ENCODE measurements at places on chromosomes 5 and 9.
A peak's percentile ranks its signal among the peaks of the same experiment; 100 is the strongest.

DNA sequence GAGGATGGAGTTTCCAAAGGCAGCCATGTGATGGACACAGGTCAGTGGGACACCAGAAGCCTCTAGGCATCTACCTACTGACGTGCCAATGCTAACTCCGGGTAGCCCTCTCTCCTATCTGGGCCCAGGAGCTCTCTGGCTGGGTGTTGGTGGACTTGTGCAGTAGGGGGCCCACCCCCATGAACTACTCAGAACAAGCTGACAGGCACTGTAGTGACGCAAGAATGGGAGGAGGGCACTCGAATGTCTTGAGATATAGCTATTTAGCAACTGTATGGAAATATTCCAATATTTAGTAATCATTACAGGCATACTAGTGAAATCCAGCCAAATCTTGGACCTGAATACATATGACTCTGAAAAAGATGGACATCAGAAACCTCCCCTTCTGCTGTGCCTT lies 5.7 kb upstream of the DOCK2 start:
- no peak for DNase-seq

GRCh38 chr5:82105457-82105856 lies 133.6 kb downstream of the ATG10 start:
- DNase-seq = no peak

DNA sequence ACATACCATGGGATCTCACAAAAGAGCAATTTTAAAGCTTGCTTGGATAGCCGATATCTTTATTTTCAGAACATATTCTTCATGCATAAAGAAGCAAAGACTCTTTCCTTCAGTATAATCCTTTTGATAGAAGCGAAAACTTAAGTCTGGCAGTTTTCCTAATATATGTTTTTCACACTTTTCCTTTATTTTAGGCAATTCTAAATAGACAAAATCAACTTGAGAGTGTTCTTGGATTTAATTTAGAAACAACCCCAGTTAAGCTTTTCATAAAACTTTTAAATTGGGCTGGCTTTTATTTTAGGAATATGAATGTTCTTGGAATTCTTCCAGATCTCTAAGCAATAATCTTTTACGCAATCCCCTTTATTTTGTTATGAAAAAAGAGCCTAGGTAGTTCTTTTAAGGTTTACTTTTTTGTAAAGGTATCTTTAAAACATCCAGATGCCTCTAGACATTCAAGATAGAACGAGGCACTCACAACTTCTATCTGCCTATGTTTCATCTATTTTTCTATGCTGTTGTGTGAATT lies 51.5 kb upstream of the HSPB3 start:
- no peak for DNase-seq

- no peak for DNase-seq
These were observed 421.7 kb downstream of the SPATA31D1 start for GRCh38 chr9:82410306-82410705.

GRCh38 chr5:176596689-176597416 lies 13.1 kb downstream of the GPRIN1 start:
- peak; percentile 29 for DNase-seq

DNA sequence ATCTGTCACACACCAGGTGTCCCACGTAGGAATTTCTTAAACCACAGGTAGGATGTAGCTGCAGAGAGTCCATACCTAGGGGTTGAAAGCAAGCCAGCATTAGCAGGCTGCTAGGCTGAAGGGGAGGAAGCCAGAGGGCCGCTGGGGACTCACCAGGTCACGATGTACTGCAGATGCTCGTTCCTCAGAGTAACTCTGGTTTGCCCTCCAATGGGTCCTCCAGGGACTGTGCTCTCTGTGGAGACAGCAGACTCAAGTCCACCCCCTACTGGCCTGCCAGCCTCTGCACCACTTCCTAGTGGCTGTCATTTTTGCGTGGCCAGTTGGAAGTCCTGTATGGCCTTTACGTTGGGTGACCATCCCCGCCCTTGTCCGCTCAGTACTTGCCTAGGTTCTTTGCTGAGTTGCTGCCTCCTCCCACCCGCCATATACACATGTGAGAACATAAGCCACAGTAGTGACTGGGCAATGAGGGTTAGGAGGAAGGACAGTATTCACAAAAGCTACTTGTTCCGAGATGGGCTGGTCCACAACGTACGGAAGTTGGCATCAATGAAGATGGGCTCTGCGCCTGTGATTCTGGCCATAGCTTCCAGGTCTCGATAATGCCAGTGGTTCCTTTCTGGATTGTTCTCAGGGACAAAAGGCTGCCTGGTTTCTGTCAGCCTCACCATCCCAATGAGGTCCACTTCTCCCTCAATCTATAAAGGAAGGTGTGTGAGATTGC lies 4.1 kb downstream of the RPL7A start:
- DNase-seq = no peak

GRCh38 chr5:178777520-178777919 lies 47.1 kb upstream of the ZNF354A start:
- DNase-seq = no peak

DNA sequence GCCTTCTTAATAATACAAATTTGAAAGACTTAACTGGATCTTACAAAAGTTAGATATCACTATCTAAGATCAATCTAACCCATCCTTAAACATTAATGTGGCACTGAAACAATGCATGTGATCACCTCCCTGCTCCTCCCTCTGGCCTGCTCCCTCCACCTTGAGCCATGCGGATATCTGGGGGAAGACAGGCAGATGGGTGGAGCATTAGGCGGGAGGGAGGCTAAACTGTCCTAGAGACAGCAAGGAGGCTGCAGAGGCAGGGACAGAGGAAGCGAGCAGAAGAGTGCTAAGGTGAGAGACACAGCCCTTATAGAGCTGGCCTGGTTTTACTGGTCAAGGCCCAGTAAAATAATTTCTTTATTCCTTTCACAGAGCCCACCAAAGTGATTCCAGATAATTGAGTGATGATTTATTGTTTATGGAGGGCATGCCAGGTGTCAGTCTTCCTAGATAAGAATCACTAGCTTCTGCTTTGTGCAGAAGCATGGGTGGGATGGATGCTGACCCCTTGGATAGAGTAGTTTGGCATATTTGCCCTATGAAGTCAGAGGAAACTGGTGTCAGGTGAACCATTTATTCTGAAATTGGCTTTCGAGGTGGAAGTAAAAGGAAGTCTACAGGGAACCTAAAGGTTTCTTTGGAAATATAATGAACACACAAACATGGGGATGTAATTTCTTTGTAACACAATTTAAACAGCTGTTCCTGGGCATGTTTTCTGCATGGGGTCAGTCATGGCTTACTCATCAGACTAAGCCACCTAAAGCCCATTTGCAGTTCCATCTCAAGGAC lies 188.3 kb downstream of the GNAQ start:
- DNase-seq = no peak

GRCh38 chr9:75086541-75087288 lies 1.2 kb downstream of the NMRK1 start:
- no peak for DNase-seq

DNA sequence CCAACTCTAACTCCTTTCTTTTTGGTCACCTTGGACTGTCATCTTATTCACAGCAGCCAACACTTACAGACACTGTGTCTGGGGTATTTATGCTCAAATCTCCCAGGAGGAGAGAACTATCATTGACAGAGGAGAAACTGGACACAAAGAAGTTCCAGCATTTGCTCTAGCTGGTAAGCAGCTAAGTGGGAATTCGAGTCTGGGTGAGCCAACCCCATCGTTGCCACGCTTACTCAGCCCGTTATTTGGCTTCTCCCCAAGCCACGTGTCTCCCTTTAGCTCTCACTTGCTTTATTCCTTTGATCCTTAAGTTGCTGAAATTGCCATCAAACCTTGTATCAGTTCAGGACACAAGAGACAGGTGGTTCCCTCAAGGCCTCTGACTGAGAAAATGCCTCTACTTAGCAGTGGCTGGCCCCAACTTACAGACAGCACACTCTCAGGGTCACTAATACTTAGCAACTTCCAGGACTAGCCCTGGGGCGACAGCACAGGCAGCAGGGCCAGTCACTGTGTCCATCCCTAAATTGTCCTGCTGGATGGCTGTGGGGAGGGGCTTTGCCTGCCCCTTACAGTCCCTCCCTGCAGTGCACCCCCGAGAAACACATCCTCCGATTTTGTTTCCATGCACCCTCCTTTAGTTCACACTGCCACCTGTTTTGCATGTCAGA lies 1.4 kb downstream of the SLC36A2 start:
- no peak for DNase-seq

GRCh38 chr5:161585798-161586197 lies 39.3 kb upstream of the GABRB2 start:
- DNase-seq = no peak

GRCh38 chr9:19381656-19382055 lies 1.6 kb upstream of the RPS6 start:
- DNase-seq = no peak

GRCh38 chr9:113219186-113219936 lies 1.7 kb downstream of the FKBP15 start:
- DNase-seq = no peak

DNA sequence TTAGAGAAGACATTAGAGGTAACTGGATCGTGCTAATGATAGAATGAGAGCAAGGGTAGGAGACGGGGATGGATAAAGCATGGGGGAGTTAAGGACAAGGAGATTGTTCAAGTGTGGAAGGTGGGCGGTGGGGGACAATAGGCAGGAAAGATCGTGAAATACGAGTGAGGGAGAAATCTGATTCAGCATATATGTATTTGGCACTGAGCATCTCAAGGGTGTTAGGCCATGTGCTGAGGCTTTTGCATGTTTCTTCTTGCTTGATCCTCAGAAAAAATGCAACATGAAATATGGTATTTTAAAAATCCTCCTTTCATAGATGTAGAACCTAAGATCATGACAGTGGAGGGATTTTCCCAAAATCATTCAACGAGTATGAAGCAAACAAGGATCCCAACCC lies 240.5 kb downstream of the PAPPA start:
- no peak for DNase-seq

DNA sequence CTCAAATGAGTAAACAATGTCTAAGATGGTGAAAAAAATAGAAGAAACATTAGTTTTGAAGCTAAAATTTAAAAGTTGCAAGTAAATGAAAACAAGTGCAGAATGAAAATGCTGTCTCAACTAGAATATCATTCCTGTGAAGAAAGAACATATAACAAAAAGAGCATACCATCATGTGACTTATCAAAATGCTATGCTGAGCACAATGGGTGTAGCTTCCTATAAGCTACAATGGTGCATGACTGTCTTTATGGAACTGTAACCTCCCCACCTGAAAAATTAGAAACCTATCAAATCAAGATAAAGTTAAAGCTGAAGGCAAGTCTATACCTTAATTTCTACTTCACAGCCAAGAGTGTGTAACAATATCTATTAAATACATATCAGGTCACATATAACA lies 192.0 kb downstream of the AP3B1 start:
- DNase-seq = no peak

GRCh38 chr5:179405054-179405416 lies 59.8 kb upstream of the ADAMTS2 start:
- no peak for DNase-seq

- DNase-seq = no peak
These were observed 74.7 kb downstream of the LNPEP start for GRCh38 chr5:97010606-97011005.

DNA sequence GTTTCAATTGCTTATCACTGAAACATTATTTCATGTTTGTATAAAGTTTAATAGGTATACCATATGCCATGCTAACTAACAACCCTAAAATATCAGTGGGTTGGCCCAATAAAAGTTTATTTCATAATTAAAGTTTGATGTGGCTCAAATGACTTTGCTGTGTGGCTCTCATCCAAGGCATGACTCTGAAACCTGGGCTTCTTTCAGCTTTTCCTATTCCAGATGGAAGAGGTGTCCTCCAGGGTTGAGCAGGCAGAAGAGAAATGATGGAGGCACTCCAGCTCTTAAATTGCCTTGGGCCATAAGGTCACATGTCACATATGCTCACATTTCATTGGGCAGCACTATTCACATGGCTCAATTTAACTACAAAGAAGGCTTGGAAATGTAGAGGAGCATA lies 101.9 kb downstream of the MACIR start:
- DNase-seq = no peak

- no peak for DNase-seq
These were observed 962 bp upstream of the NR6A1 start for GRCh38 chr9:124771867-124772679.

GRCh38 chr9:133951265-133951664 lies 40.9 kb downstream of the VAV2 start:
- DNase-seq = no peak

- DNase-seq = no peak
These were observed 15.5 kb upstream of the GLRX start for GRCh38 chr5:95838001-95838520.

- DNase-seq = no peak
These were observed 4.6 kb upstream of the ISL1 start for GRCh38 chr5:51378448-51379330.

DNA sequence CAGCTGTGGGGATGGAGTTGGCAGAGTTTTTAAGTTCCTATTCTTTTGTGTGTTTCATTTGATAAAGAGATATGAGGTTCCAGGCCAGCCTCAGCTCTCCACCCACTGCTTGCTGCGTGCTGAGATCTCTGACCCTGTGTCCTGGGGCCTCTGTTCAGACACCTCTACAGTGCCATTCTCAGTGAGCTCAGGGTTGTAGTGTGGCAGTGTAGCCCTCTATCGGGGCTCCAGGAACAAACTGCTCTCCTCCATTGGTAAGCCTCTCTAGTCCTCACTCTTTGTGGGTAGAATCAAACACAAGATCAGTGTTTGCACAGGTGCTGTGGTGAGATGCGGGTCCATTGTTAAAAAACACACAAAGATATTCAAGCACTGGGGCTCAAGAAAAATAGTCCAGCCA lies 386.6 kb upstream of the RPS23 start:
- no peak for DNase-seq

DNA sequence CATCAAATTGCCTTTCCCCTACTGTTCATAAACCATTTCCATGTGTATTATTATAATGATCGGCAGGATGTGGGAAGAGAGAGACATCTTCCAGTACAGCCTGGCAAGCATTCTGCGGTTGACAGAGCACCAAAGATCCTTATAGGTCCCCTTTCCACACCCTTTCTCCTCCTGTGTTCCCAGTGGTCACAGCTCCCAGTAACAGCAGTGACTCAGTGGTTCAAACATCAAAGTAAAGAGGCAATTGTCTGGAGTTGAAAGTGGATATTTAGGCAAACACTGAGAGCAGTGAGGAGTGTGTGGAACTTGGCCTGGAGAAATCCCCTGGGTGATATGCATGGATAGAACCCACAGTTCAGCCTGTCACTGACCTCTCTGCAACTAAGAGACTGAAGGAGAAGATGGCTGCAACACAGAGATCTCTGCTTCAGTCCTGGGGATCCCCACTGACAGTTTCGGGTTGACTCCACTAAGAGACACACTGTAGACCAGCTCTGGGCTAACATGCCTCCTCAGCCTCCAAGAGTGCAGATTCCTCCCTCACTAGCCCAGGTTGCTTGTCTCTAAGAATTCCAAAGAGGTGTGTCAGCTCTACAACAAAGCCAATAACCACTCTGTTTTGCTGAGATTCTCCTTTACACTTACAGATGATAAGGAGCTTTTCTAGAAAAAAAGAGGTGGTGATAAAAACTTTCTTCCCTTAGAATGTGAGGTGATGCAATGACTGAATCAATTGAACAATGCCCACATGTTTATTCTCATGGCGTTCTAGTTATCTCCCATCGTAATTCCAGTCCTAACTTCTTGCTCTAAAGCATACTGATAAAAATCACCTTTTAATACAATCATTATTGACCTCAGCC lies 94.4 kb upstream of the IL6ST start:
- DNase-seq = no peak

GRCh38 chr5:135308245-135308644 lies 90.8 kb downstream of the MACROH2A1 start:
- no peak for DNase-seq

All from stimulated activated CD8-positive, alpha-beta memory T cell treated with anti-CD3 and anti-CD28 coated beads, Interleukin-2, amount 100 ng/mL, for 1 hour (primary cell).